ENCODE measurements at places on chromosomes 7 and 10. TPM values are rescaled to one million over a fixed set of nuclear protein-coding genes. Genes with fewer than 3 reads are reported as not detected.

Gene OPN1SW
- not detected for total RNA-seq

Gene HECW1
- total RNA-seq = not detected

Gene RSPH10B
- not detected for total RNA-seq

Gene CALCR
- total RNA-seq = 0.08 TPM

- DNase-seq = no peak
Observed at GRCh38 chr10:79449181-79450146, 4.0 kb upstream of the ZCCHC24 start.

- DNase-seq = no peak
Observed at GRCh38 chr10:73601486-73601921, 10.4 kb upstream of the USP54 start.

GRCh38 chr10:124478515-124478914 lies 16.9 kb downstream of the LHPP start:
- no peak for DNase-seq

- no peak for DNase-seq
Observed at GRCh38 chr10:129764901-129765663, 199.0 kb downstream of the EBF3 start.

DNA sequence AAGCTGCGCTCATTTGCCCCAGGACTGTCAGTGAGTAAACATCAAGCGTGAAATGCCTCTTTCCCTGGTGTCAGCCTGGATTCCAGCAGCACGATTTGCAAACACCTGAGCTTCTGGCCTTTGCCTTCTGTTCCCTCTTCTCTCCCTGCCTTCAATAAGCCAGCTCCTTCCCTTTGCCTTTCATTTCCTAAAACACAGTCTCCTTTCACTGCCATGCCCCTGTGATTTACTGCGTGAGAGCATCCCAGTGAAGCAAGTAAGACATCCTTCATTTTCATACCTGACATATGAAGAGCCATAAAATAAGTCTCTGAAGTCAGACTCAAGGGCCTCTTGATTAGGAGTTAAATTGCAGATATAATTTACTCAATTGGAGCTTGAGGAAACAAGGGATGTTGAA lies 681.8 kb downstream of the TYW1 start:
- DNase-seq = no peak

DNA sequence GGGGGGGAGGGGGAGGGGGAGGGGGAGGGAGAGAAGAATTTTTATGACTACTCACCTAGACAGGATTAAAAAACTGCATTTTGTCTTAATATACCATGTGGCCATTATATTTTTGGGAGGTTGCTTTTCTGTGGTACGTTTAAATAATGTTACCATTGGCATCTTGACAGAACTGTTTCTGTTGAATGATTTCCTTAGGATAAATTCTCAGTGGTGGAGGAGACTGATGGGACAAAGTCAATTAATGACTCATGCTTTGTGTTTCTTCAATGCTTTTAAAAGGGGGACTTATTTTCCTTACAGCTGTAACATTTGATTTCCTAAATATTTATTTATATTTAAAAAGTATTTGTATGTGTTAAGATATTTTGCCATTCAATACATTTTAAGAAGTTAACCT lies 13.7 kb downstream of the AGR2 start:
- no peak for DNase-seq
